ENCODE measurements at places on chromosomes 2 and 18.

- DNase-seq, result no peak
These were observed 1209.3 kb upstream of the FAM98A start for GRCh38 chr2:34808426-34808825.

- DNase-seq, result no peak
These were observed 91.4 kb upstream of the BCL2L11 start for GRCh38 chr2:111029181-111029927.

- no peak for DNase-seq
These were observed 343.1 kb downstream of the CELF4 start for GRCh38 chr18:37222354-37222998.

DNA sequence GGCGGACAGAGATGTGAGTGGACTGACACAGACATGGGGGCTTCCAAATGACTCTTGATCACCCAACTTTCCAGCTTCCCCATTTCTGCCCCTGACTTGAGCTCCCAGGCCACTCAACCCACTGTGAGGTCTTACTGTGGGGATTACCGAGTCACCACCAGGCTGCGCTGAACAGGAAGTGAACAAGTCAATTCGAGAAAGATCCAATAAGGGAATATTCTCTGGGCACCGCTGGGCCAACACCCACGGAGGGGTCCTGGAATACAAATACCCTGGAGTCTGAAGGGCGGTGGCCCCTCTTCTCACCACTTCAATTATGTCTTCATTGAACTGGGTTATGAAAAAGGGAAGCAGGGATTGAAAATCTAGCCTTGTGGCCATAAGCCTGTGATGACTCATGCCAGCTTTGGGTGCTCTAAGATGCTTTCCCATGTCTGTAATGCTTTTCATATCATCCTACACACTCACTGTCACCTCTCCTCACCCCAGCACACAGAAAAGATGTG, 37.7 kb downstream of the BCL11A start:
- DNase-seq, result no peak

DNA sequence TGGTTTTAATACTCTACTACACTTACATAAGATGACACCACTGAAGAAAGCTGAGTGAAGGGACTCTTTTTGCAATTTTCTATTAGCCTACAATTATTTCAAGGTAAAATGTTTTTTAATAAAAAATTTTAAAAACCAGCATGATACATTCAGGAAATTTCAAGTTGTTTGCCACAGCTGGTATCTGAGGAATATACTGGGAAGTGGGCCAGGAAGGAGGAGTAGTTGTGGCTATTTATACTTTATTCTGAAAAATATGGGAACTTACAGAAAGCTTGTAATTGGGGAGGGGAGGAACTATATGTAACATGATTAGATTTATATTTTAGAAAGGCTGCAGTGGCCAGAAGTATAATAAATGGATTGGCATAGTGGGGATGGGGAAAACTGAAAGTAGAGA, 40.8 kb downstream of the WDR35 start:
- DNase-seq, result no peak

- no peak for DNase-seq
These were observed 139.9 kb downstream of the VWC2L start for GRCh38 chr2:214550786-214551185.

DNA sequence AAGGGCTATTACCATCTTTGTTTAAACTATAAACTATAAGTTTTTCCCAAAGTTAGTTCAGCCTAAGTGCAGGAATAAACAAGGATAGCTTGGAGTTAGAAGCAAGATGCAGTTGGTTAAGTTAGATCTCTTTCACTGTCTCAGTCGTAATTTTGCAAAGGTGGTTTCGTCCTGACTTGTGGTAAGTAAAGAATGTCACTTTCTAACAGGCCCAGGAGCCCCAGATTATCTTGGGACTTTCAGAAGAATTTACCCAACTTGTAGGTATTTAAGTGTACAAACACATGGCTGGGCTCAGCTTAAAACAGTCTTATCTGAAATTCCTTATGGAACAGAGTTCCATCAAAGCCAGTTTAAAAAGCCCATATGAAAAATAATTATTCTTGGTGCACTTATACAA, 18.3 kb upstream of the FAM98A start:
- DNase-seq, result no peak

GRCh38 chr2:197675711-197676188, 363 bp upstream of the RFTN2 start:
- no peak for DNase-seq

GRCh38 chr18:11468120-11468519, 141.3 kb upstream of the SLC35G4 start:
- DNase-seq, result no peak

DNA sequence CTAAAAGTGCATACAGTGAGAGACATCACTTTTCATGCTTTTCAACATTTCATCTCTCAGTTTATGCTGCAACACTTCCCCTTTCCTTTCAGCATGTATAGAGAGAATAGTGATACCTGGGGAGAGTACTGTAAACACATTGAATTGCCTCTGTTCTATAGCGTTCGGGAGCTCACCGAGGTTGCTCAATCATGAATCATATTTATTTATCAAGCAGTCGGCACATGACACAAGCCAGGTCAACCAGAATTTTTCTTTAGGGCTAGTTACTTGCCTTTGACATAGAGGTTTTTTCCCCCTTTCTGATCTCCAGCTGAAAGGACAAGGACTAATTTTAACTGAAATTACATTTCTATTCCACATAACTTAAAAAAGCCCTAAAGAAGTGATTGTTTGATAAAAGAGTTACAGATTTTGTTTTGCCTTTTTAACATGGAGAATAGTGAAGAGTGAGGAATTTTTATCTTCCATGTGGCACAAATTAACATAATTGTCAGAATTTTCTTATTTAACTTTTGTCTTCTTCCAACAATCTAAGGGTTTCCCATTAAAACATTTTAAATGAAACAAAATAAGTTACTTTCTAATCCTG, 690.9 kb upstream of the TMEFF2 start:
- no peak for DNase-seq

GRCh38 chr2:28958689-28959088, 22.4 kb upstream of the TOGARAM2 start:
- DNase-seq, result no peak

DNA sequence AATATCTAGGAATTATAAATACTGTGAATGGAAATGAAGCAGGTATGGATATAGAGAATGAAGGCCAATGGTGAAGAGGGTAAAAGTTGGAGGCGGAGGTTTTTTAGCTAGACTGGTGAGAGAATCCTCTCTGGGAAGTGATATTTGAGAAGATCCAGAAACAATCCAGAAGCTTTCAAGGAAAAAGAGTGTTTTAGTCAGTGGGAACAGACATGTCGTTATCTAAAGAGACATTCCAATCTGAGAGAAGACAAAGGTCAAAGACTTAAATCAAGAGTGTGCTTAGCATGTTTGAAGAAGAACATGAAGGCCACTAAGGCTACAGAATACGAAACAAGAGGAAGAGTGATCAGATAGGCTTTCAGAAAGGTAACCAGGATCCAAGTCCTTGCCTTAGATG, 211.0 kb downstream of the MBD5 start:
- DNase-seq, result no peak

GRCh38 chr2:203867561-203868200, at the start of gene CTLA4:
Gene CTLA4, plus strand, starts transcription at chr2:203867771. Its CDS starts 172 bp downstream, at chr2:203867943.
- DNase-seq, result no peak

DNA sequence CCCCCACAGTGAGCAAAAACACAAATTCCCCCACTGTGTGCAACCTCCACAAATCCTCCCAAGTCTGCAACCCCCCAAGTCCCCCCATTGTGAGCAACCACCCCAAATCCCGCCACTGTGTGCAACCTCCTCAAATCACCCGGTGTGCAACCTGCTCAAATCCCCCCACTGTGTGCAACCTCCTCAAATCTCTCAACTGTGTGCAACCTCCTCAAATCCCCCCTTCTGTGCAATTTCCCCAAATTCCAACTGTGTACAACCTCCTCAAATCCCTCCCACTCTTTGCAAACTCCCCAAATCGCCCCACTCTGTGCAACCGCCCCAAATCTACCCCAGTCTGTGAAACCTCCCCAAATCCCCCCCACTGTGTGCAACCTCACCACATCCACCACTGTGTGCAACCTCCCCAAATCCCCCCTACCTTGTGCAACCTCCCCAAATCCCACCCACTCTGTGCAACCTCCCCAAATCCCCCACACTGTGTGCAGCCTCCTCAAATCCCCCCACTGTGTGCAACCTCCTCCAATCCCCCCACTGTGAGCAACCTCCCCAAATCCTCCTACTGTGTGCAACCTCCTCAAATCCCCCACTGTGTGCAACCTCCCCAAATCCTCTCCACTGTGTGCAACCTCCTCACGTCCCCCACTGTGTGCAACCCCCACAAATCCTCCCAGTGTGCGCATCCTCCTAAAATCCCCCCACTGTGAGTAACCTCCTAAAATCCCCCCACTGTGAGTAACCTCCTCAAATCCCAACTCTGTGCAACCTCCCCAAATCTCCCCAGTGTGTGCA, 115.2 kb downstream of the TPO start:
- DNase-seq, result no peak

DNA sequence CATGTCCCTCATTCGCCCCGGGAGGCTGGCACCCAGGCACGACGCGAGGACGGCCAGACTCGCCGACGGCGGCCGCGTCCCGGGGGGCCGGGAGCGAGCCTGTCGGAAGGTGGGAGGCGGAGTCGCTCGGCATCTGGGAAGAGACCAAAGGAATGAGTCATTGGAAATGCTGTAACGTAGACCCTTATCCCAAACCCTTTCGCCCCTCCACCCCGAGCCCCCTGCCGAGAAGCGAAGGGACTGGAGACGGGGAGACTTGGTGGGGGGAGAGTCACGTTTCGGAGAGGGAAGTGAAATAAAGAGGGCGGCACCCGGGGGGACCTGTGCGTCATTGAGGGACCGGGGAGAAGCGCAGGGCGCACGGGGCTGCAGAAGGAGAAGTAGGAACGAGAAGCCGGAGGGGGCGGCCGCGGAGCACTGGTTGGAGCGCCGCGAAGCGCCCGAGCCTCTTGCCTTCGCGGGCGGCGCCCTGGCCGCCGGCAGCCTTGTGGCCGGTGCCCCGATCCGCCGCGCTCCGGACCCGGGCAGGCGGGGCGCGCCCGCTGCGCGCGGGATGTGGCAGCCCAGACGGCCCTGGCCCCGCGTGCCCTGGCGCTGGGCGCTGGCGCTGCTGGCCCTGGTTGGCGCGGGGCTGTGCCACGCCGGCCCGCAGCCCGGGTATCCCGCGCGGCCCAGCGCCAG, at the start of gene EMILIN2:
EMILIN2 (plus strand) TSS at position 371 of the 681 bp plus-strand sequence; CDS start at position 554, 183 bp downstream.
- peak; percentile 43 for DNase-seq

GRCh38 chr2:26000561-26001082, 18.3 kb upstream of the KIF3C start:
- DNase-seq, result no peak

- DNase-seq, result no peak
These were observed 2.0 kb downstream of the XPO1 start for GRCh38 chr2:61536180-61536571.

DNA sequence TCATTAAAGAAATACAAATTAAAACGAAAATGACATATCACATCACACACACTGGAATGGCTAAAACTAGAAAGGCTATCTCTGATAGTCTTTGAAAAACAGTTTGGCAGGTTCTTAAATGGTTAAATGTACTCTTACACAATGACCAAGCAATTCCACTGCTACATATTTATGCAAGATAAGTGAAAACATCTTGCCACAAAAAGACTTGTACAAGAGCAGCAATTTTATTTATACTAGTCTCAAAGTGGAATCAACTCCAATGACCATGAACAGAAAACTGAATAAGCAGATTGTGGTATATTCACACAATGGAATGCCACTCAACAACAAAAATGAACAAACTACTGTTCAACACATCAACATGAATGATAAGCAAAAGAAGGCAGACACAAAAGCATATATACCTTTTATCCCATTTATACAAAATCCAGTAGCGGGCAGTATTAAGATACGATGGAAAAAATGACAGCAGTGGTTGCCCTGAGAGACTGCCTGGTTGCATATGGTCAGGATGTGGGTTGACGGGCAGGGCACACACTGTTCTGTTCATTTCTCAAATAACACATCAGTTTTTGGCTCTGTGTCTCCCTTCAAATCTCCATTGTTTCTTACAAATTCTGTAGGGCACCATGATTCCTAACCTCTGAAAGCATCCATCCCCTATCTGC, 25.4 kb downstream of the SP100 start:
- DNase-seq, result peak; percentile 30

DNA sequence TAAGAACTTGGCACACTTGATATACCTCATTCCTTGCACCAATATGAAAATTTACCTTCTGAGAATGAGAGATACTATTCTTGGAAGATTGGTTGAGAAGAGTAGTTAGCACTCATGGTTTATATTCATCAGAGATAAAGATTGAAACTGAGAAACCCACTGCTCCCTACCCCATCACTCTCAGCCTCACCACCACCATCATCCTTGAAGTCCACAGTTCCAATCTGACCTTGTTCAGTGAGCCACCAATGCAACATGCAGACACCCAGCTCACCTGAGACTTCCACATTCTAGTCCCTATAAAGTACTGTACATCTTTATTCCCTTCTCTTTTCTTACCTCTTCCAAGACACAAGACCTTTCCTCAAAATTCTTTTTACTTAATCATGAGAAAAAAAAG, 869.0 kb downstream of the TRIB2 start:
- DNase-seq, result no peak

DNA sequence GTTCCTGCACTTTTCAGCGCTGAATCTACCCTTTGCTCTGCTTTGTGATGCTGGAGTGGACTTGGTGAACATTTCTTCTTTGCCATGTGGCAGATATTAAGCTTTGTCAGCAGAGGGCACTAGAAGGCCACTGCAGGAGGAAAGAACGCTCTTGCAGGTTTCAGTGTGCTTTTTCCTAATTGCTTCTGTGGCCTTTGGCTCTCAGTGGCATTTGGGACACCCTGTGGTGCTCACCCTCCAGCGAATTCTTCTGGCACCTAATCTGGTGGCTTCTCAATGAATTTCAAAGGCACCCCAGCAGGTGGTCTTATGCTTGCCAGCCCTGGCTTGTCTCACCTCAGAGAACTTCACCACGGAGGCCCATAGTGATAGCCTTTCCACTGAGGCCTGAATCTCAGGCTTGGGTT, 146.7 kb downstream of the MYO3B start:
- no peak for DNase-seq

GRCh38 chr2:79000008-79000576, 25.4 kb upstream of the REG3G start:
- DNase-seq, result no peak

- no peak for DNase-seq
These were observed 126.4 kb upstream of the NXPH2 start for GRCh38 chr2:138906549-138906948.

GRCh38 chr2:185472574-185472973, 266.0 kb upstream of the FSIP2 start:
- DNase-seq, result no peak
